ENCODE measurements at places on chromosomes 4 and X.

GRCh38 chr4:2786152-2786671 lies 6.7 kb upstream of the SH3BP2 start:
- no peak for DNase-seq

- no peak for DNase-seq
Observed at GRCh38 chr4:98793658-98794057, 135.2 kb upstream of the TSPAN5 start.

DNA sequence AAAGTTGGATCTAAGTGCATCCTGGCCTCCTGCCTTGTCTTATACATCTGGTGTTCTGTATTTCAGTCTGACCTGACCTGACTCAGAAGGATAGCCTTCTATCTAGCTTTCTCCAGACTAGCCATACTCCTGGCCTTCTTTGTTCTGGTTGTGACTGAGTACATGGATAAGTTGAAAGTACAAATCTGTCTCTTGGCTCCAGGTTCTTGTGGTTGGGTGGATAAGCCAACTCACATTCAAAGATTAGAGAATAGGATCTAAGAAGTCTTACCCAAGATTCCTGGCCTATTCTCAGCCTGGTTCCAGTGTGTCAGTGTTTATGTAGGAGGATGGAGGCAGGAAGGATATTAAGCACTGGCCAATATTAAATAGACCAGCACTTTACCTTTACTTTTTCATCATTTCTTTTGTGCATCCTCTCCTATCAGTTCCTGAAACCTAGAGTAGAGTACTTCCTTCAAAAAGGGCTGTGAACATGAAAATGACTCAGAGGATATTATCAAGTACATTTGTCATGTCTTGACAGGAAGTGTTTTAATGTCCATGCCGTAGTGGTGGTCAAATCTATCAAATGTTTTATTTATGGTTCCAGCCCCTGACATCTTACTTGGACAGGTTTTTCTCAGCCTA lies 123.5 kb downstream of the IL15 start:
- DNase-seq, result no peak

DNA sequence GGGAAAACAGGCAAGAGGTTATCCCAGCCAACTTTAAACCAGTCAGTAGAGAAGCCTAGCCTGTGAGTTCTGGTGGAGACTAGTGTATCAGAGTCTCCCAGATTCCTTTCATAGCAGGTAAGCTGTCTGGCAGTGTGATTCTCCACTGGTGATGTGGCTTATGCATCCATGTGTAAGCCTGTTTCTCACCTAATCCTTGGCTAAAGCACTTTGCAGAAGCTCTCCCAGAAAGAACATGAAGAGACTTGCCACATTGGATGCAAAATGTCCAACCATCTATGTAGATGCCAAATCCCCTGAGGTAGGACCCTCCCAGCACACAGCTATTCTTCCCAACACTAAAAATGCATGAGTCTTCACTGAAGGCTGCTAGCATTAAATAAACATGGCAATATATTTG lies 111.7 kb downstream of the CHRNA9 start:
- DNase-seq, result no peak

- DNase-seq, result no peak
Observed at GRCh38 chr4:110628663-110629213, 5.9 kb upstream of the PITX2 start.

DNA sequence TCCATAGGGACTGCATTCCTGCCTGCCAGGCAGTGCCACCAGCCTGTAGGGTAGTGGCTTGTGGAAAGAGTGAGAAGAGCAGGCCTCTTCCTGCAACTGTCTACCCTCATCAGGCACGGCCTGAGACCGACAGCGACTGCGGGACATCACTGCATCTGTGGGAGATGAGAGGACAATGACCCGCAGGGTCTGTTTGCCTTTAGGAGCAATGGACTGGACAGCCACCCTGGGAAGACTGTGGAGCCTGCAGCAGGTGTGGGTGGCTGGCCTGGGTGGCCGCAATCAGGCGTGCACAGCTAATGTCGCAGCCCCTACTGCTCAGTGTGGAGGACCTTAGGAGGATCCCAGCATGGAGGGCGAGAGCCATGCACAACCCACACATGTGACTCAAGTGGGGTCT lies 227.9 kb downstream of the PTTG2 start:
- no peak for DNase-seq

DNA sequence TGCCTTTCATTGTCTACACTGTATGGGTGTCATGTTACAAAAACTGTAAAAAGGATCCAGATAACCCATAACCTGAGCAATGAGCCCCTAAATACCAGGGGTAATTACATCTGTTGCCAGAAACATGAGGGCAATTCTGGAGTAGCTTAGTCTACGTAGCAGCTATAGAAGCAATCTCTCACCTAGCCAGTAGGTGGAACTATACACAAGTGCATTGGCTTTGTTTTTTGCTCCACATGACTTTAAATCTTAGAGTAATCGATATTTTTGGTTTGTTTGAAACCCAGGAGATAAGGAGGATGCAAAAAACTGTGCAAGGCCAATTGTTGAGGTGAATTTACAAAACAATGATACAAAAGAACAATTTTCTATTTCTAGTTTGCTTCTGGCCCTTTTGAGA lies 57.5 kb downstream of the GPR82 start:
- no peak for DNase-seq

GRCh38 chrX:23907111-23907497 lies 634 bp downstream of the APOO start:
- no peak for DNase-seq

DNA sequence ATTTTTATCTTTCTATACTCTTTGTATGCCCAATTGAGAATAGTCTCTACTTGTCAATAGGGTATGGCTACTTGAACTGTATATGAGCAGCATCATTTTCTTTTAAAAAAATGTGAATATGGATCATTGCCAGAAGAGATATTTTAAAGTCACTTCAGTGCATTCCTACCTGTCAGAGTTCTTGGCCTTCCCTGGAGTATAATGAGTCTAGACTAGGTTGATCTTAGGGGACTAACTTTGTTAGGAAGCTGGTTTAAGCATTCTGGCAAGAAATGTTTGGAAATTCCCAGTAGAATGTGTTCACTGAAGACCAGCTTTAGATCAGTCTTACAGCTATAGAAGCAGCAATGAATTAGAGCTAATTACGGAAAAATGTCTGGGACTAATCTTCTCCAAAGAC lies 178.2 kb downstream of the FAT4 start:
- DNase-seq, result no peak

Measured in midbrain (tissue), 1 donor.